Heart right ventricle (tissue), 16 donors: ENCODE measurements at places on chromosomes 2 and 18. TPM values are rescaled to one million over a fixed set of nuclear protein-coding genes. Genes with fewer than 3 reads are reported as not detected.
A peak's percentile ranks its signal among the peaks of the same experiment; 100 is the strongest.

The ACTR1B gene
- 71.0 TPM for total RNA-seq

The ABCG5 gene
- total RNA-seq: not detected

The ZNF519 gene
- 1.7 TPM for total RNA-seq

The COQ10B gene
- 25.5 TPM for total RNA-seq

The B4GALT6 gene
- total RNA-seq: 10.9 TPM

The ARHGAP25 gene
- total RNA-seq: 8.6 TPM

The CYB5A gene
- 61.0 TPM for total RNA-seq

The C2orf15 gene
- 0.23 TPM for total RNA-seq

GRCh38 chr2:121532347-121532766 lies 1.7 kb downstream of the RNU4ATAC start:
- H3K4me3 ChIP-seq: no peak overlapping the region
- H3K36me3 ChIP-seq: no peaks in the 10 kb centered on the region
- peaks cover 4% of the 10 kb centered on the region for H3K4me1 ChIP-seq
- no peak for DNase-seq

GRCh38 chr18:52499016-52499415 lies 159.0 kb downstream of the DCC start:
- no peak overlapping the region for H3K27ac ChIP-seq
- H3K27me3 ChIP-seq: no peaks in the 10 kb centered on the region
- no peaks in the 10 kb centered on the region for H3K36me3 ChIP-seq
- no peak overlapping the region for H3K4me3 ChIP-seq

DNA sequence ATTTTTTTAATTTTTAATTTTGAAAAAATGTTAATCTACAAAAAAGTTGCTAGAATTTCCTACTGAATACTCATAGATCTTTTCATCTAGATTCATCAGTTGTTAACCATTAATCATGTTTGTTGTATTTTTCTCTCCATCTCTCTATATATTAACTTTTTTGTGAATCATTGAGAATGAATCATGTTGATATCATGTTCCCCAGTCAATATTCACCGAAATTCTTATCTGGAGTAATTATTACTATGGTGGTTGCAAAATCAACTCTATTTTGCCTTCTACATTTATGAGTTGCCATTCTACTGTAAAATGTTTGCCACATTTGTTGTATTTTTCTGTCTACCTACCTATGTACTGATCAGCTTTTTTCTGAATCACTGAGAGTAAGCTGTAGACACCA lies 154.0 kb downstream of the SPP2 start:
- H3K27ac ChIP-seq: no peak overlapping the region
- no peaks in the 10 kb centered on the region for H3K27me3 ChIP-seq
- no peaks in the 10 kb centered on the region for H3K36me3 ChIP-seq
- no peak for DNase-seq
- no peak overlapping the region for H3K4me3 ChIP-seq
- H3K4me1 ChIP-seq: no peaks in the 10 kb centered on the region

DNA sequence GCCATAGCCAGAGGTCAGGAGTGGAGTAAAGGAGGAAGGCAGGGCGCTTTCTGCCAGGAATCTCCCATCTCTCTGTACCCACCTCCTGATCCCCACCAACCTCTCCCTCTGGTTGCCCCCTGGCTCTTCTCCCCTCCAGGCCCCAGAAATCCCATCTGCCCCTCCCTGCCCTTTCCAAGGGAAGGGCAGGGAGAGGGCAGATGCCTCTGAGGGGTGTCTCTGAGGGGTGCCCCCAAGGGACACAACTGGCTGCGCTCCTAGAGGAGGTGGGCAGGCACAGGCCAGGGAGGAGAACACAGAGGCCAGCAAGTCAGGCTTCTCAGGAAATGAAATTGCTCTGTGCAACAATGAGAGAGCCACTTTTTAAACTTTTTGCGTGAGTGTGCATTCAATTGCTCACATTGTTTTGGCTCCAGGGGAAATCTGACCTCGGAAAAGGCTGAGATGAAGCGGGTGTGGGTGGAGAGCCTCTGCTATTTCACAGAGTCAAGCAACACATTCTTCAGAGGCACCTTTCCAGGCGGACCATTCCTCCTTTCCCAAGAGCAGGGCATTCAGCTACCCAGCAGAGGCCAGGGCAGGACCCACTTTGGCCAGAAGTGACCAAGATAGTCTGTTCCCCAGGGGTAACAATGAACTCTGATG lies 125.5 kb downstream of the SMAD7 start:
- H3K27me3 ChIP-seq: no peaks in the 10 kb centered on the region
- peaks cover 62% of the 10 kb centered on the region for H3K4me1 ChIP-seq
- H3K4me3 ChIP-seq: no peak overlapping the region
- H3K27ac ChIP-seq: peak overlapping the region; percentile 42
- no peak for DNase-seq

DNA sequence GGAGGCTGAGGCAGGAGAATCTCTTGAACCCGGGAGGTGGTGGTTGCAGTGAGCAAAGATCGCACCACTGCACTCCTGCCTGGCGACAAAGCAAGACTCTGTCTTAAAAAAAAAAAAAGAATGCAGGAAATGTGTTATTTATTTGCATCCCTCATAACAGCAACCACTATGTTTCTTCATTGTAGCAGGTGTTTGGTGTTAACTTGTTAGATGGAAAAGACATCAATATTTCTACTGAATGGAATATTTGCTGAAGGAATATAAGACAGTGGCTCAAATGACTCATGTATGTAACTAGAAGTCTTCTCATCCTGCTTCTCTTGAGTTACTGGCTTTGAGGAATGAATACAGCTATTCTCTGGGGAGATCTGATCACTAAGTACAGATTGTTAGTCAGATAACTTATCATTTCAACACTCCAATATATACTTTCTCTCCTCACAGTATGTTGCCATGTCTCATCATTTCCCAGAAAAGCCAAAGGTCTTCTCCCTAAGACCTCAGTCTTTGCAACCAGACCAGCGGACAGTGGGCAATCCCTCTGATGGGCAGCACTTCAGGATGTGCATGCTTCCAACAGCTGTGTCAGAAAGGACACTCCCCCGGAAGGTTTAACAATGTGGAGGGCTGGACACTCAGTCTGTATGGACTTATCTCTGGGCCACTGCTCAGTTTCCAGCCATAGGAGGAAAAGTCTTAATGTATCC lies 104.4 kb upstream of the STK17B start:
- H3K4me3 ChIP-seq: no peak overlapping the region
- H3K27me3 ChIP-seq: no peaks in the 10 kb centered on the region
- H3K4me1 ChIP-seq: peaks cover 17% of the 10 kb centered on the region

GRCh38 chr18:69725009-69725408 lies 222.7 kb downstream of the CD226 start:
- H3K4me1 ChIP-seq: no peaks in the 10 kb centered on the region
- H3K4me3 ChIP-seq: no peak overlapping the region

GRCh38 chr2:59993726-59994125 lies 559.7 kb downstream of the BCL11A start:
- no peaks in the 10 kb centered on the region for H3K4me1 ChIP-seq
- no peak for DNase-seq
- H3K27me3 ChIP-seq: no peaks in the 10 kb centered on the region
- no peak overlapping the region for H3K27ac ChIP-seq
- H3K4me3 ChIP-seq: no peak overlapping the region
- no peaks in the 10 kb centered on the region for H3K36me3 ChIP-seq

- no peaks in the 10 kb centered on the region for H3K4me1 ChIP-seq
- peak overlapping the region; percentile 76 for H3K27ac ChIP-seq
- no peak overlapping the region for H3K4me3 ChIP-seq
- peak; percentile 78 for DNase-seq
Measured at GRCh38 chr2:238864207-238865014, 16.5 kb downstream of the TWIST2 start.

DNA sequence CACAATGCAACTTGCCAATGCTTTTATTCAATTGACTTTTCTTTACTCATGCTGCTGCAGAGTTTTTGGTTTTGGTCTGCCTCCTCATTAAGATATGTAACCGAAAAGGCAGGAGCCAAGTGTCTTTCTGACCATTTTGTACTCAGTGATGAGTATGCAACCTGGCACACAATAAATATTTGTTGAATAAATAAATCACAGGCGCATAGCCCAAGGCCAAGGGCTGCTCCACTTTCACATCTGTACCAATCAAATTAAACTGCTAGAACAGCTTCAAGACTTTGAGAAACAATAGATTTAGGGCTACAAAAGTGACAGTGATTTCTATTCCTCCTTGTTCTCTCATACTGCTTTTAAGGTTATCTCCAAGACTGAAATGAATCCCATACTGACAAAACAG lies 828.2 kb downstream of the RNF144A start:
- no peaks in the 10 kb centered on the region for H3K36me3 ChIP-seq
- H3K4me3 ChIP-seq: no peak overlapping the region
- DNase-seq: no peak
- H3K27me3 ChIP-seq: peaks cover 4% of the 10 kb centered on the region

DNA sequence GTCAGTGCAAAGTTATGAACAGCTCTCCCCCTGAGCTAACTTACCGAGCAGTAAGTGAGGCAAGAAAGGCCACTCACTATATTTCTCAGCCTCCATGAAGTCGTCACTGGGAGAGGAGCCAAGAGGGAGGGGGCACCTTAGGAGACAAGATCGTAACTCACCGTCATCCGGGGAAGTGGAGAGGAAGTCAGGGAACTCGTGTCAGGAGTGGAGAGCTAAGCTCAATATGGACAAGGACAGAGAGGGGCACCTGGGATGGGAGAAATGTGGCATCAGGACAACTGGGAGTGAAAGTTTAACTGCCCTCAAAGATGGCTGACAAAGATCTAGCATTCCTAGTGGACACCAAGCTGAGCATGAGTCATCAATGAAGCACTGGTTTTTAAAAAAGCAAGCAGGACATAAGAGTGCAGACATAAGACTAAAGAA lies 37.1 kb downstream of the BCL11A start:
- H3K27ac ChIP-seq: no peak overlapping the region
- H3K36me3 ChIP-seq: no peaks in the 10 kb centered on the region
- H3K4me3 ChIP-seq: no peak overlapping the region
- DNase-seq: no peak

- peaks cover 20% of the 10 kb centered on the region for H3K4me1 ChIP-seq
- no peak overlapping the region for H3K4me3 ChIP-seq
- no peaks in the 10 kb centered on the region for H3K36me3 ChIP-seq
- peak overlapping the region; percentile 56 for H3K27ac ChIP-seq
- no peaks in the 10 kb centered on the region for H3K27me3 ChIP-seq
Measured at GRCh38 chr2:226631671-226632070, 167.9 kb downstream of the IRS1 start.

GRCh38 chr2:112541315-112542122 lies 746 bp upstream of the POLR1B start:
- DNase-seq: peak; percentile 71
- H3K36me3 ChIP-seq: no peaks in the 10 kb centered on the region
- peak overlapping the region; percentile 76 for H3K4me3 ChIP-seq
- peak overlapping the region; percentile 84 for H3K27ac ChIP-seq
- H3K4me1 ChIP-seq: peaks cover 8% of the 10 kb centered on the region

- no peak overlapping the region for H3K4me3 ChIP-seq
- DNase-seq: no peak
- no peaks in the 10 kb centered on the region for H3K36me3 ChIP-seq
Measured at GRCh38 chr2:16716024-16716423, 50.4 kb upstream of the CYRIA start.

- no peaks in the 10 kb centered on the region for H3K27me3 ChIP-seq
- no peak overlapping the region for H3K4me3 ChIP-seq
- peak overlapping the region; percentile 24 for H3K27ac ChIP-seq
- H3K36me3 ChIP-seq: no peaks in the 10 kb centered on the region
- DNase-seq: no peak
Measured at GRCh38 chr2:216216951-216217903, 108.1 kb downstream of the XRCC5 start.

DNA sequence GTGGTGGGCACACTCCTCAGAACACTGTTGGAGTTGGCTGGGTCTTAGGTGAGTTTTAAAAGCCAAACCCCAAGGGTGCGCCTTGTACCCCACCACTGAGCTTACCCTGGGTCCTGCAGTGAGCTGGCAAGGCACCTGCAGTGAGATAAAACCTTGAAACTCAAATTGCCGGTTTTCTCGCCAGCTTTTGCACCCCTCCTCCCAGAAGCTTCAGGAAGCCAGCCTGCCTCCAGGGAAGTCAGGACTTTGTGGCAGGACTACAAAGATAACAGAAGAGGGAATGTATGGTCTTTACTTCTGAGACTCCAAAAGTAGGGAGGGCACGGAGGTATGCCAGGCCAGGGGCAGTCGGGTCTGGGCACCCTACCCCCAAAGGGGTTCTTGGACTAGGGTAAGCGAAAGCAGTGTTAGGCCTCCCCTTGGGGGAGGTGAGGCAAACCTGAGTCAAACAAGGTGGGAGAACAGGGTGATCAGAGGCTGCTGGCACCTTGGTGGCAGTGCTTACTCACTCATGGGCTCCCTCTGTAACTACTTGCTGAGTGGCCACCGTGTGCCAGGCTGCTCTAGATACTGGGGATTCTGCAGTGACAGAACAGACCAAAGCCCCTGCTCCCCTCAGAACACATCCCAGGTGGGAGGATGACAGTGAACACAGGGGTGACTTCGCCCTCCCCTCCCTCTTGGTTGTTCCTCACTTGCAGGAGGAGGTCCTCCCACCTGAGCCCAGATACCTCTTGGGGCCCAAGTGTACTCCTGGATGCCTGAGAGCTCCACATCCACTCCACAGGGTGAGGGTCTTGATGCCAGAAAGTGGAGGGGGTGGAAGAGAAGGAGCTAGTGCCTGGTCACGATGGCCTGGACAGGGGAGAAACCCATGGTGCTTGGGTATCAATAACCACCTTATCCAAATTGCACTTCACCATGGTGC lies 69.3 kb upstream of the RGPD5 start:
- no peaks in the 10 kb centered on the region for H3K36me3 ChIP-seq
- H3K4me3 ChIP-seq: no peak overlapping the region
- H3K27ac ChIP-seq: no peak overlapping the region
- H3K4me1 ChIP-seq: no peaks in the 10 kb centered on the region

GRCh38 chr18:13377496-13377895 lies 158.9 kb downstream of the LDLRAD4 start:
- peaks cover 87% of the 10 kb centered on the region for H3K4me1 ChIP-seq
- H3K4me3 ChIP-seq: no peak overlapping the region
- peak overlapping the region; percentile 42 for H3K27ac ChIP-seq
- no peaks in the 10 kb centered on the region for H3K27me3 ChIP-seq
- no peak for DNase-seq
